ENCODE measurements at places on chromosomes 1 and 21. TPM values are rescaled to one million over a fixed set of nuclear protein-coding genes. Genes with fewer than 3 reads are reported as not detected.

GRCh38 chr21:16211339-16212303 is 481.8 kb downstream of the USP25 start:
- no peaks in the 10 kb centered on the region for H3K4me1 ChIP-seq
- H3K4me3 ChIP-seq: no peak overlapping the region
- H3K27me3 ChIP-seq: no peaks in the 10 kb centered on the region
- DNase-seq: no peak
- no peak overlapping the region for H3K27ac ChIP-seq
- H3K36me3 ChIP-seq: no peaks in the 10 kb centered on the region

The LCE3E gene
- total RNA-seq: not detected

- H3K4me3 ChIP-seq: no peak overlapping the region
- peaks cover 32% of the 10 kb centered on the region for H3K4me1 ChIP-seq
- no peaks in the 10 kb centered on the region for H3K27me3 ChIP-seq
Observed at GRCh38 chr1:181126871-181127587, 38.5 kb downstream of the IER5 start.

GRCh38 chr1:57590978-57591377 is 167.1 kb upstream of the DAB1 start:
- no peak for DNase-seq
- H3K27me3 ChIP-seq: peaks cover 7% of the 10 kb centered on the region
- no peaks in the 10 kb centered on the region for H3K36me3 ChIP-seq
- no peak overlapping the region for H3K4me3 ChIP-seq

GRCh38 chr1:190477762-190478148 is at the start of gene BRINP3:
Gene BRINP3, minus strand, starts transcription at chr1:190477864.
- no peaks in the 10 kb centered on the region for H3K4me1 ChIP-seq
- no peak for DNase-seq
- H3K27me3 ChIP-seq: no peaks in the 10 kb centered on the region
- H3K27ac ChIP-seq: no peak within 1 kb of the TSS
- peaks cover 4% of the 10 kb centered on the region for H3K36me3 ChIP-seq

DNA sequence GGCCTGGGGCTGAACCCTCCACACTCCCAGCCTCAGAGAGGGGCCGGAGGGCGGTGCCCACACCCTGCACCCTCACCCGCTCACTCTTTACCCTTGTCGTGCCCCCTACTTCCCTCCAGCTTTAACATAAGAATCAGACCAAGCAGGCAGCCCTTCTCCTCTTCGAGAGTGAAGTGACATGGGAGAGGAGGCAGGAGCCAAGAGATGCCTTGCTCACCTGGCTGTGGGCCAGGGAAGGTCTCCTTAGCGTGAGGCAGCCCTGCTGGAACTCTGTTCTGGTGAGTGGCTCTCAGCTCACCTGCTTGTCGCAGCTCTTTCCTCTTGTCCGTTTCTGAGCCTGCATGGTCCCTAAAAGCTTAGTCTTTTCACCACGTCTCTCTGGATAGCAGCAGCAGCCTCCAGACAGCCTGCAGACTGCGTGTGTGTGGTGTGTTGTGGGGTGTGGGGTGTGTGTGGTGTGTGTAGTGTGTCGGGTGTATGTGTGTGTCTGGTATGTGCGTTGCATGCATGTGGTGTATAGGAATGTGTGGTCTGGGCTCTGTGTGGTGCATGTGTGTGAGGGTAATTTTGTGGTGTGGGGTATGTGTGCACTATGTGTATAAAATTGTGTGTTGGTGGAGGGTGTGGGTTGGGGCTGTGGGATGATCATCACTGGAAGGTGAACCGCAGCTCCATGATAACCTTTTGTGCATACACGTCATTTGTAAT is 86.7 kb downstream of the CCDC185 start:
- no peak overlapping the region for H3K27ac ChIP-seq
- H3K4me1 ChIP-seq: peaks cover 14% of the 10 kb centered on the region
- DNase-seq: no peak

The PUM1 gene
- total RNA-seq: 134 TPM

The FTCD gene
- total RNA-seq: not detected

The PADI4 gene
- total RNA-seq: 0.33 TPM

DNA sequence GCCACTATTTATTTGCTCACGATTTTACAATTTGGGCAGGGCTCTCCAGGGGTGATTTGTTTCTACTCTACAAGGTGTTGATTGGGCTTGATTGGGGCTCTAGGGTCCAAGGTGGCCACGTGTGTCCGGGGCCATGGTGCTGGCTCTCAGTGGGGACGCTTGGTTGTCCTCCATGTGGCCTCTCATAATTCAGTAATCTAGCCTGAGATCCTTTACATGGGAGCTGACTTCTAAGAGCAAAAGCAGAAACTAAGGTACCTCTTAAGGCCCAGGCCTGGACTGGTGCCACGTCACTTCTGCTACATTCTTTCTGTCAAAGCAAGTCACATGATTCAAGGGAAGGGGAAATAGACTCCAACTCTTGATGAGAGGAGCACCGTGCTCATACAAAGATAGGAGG is 8.1 kb upstream of the PSRC1 start:
- H3K36me3 ChIP-seq: no peaks in the 10 kb centered on the region
- H3K4me3 ChIP-seq: no peak overlapping the region
- H3K27me3 ChIP-seq: peaks cover 6% of the 10 kb centered on the region
- H3K4me1 ChIP-seq: no peaks in the 10 kb centered on the region
- no peak overlapping the region for H3K27ac ChIP-seq

The CLK2 gene
- 77.1 TPM for total RNA-seq
